SJCRH30 (cell line): ENCODE measurements at places on chromosomes 6 and 20.

GRCh38 chr20:19723051-19723450 is 35.0 kb upstream of the RIN2 start:
- no peak for DNase-seq
- no peaks in the 10 kb centered on the region; the same call in 1 of the 2 replicates for H3K27me3 ChIP-seq
- no peaks in the 10 kb centered on the region for H3K36me3 ChIP-seq
- no peak overlapping the region for H3K4me3 ChIP-seq

GRCh38 chr20:57709823-57710799 is at the start of gene PMEPA1:
Gene PMEPA1, minus strand, starts transcription at chr20:57710015. Its CDS starts 433 bp downstream, at chr20:57709582.
- H3K27me3 ChIP-seq: no peaks in the 10 kb centered on the region
- peak; percentile 99 for DNase-seq
- H3K4me3 ChIP-seq: peak within 1 kb of the TSS; percentile 97
- H3K36me3 ChIP-seq: peaks cover 9% of the 10 kb centered on the region; the same call in 1 of the 2 replicates
- peaks cover 37% of the 10 kb centered on the region for H3K4me1 ChIP-seq

DNA sequence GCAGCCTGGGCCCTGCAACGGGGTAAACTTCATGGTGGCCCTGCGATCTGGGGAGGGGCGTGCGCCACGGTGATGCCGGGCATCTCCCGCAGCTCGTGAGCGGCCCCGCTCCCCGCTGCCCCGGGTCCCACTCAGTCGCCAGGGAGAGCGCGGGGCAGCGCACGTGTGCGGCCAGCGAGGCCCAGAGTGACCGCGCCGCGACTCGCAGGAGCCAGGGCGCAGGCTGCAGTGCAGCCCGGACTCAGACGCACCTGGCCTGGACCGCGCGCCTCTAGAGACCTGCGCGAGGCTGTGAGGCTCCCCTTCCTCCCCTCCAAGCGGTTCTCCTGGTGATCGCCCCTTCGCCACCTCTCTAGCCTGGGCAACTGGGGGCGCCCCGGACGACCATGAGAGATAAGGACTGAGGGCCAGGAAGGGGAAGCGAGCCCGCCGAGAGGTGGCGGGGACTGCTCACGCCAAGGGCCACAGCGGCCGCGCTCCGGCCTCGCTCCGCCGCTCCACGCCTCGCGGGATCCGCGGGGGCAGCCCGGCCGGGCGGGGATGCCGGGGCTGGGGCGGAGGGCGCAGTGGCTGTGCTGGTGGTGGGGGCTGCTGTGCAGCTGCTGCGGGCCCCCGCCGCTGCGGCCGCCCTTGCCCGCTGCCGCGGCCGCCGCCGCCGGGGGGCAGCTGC is 652 bp downstream of the BMP6 start:
- H3K27ac ChIP-seq: no peak overlapping the region
- peak; percentile 12 for DNase-seq
- no peaks in the 10 kb centered on the region for H3K4me1 ChIP-seq
- H3K36me3 ChIP-seq: no peaks in the 10 kb centered on the region
- peak overlapping the region; percentile 61 for H3K4me3 ChIP-seq
- H3K27me3 ChIP-seq: peaks cover 4% of the 10 kb centered on the region; the same call in 1 of the 2 replicates

- H3K36me3 ChIP-seq: no peaks in the 10 kb centered on the region
- no peaks in the 10 kb centered on the region for H3K4me1 ChIP-seq
- DNase-seq: no peak
- no peaks in the 10 kb centered on the region for H3K27me3 ChIP-seq
- H3K27ac ChIP-seq: no peak overlapping the region
Observed at GRCh38 chr20:5313916-5314315, 2.8 kb downstream of the PROKR2 start.

DNA sequence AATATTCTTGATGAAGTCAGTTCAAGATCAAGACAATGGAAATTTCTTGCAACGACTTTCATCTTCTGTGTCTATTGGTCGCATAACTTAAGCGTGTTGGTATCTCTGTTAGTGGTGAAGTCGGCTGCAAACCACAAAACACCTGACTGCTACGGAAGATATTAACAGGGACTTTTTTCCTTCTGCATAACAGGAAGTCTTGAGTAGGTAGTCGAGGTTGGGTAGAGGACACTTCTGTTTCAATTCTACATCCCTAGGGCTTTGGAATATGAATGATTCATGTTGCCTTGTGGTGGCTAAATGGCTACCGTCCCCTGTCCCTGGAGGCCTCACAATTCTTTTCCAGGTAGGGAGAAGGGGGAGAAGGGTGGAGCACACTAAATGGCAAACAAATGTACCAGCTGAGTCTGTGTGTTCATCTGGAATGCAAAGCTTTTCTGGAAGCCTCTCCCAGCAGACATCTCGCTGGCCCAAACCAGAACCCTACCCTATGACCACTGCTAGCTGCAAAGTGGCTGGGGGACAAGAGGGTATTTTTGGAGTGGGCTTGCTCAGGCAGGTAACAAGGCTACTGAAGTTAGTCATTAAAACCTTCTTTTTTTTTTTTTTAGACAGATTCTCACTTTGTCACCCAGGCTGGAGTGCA is 34.6 kb upstream of the NKX2-2 start:
- DNase-seq: no peak
- H3K27ac ChIP-seq: no peak overlapping the region
- H3K4me1 ChIP-seq: no peaks in the 10 kb centered on the region
- H3K4me3 ChIP-seq: no peak overlapping the region
- H3K36me3 ChIP-seq: no peaks in the 10 kb centered on the region

DNA sequence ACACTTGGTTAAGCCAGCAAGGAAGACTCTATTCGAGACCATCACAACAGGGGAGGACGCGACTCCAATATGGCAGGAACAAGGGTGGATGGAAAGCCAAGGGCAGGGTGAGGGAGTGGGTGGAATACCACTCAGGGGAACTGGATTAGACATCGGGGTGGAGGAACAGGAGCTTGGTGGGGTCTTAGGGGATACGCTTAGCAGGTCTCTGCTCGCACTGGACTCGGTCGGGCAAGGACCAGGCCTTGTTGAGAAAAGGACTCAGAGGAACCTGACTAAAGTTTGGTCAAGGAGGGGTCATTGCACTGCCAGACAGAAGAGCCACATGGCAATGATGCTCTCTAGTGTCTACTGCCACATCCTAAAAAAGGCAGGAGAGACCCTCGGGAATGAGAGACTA is 10.5 kb downstream of the DUSP22 start:
- H3K36me3 ChIP-seq: no peaks in the 10 kb centered on the region
- no peak overlapping the region for H3K27ac ChIP-seq
- no peak overlapping the region for H3K4me3 ChIP-seq
- no peaks in the 10 kb centered on the region for H3K4me1 ChIP-seq

- DNase-seq: no peak
- no peak overlapping the region for H3K27ac ChIP-seq
- no peak overlapping the region for H3K4me3 ChIP-seq
Observed at GRCh38 chr6:16324606-16325225, 86.3 kb downstream of the GMPR start.

DNA sequence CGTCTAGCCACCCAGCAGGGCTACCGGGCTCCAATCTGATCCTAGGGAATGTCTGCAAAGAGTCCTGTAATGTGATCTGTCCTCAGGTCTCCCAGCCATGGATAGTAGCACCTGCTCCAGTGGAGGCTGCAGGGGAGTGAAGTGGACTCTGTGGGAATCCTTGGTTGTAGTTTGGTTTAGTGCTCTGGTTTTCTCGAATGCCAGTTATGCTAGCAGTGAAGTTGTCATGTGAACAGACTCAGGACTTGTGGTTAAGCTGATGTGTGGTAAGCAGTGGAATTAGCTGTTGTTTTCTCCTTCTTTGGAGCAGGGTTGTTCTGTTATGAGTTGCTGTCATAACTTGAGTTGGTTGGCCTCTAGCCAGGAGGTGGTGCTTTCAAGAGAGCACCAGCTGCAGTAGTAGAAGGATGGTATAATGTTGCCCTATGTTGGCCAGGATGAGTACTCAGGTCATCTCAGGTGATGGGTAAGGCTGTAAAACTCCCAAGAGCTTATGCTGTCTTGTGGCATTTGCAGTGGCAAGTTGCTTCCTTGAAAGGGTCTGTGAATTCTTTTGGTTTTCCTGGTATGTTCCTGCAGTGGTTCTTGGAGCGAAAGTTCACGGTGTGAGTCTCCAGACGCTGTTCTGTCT is 390.2 kb downstream of the UTRN start:
- H3K4me3 ChIP-seq: no peak overlapping the region
- peaks cover 7% of the 10 kb centered on the region for H3K4me1 ChIP-seq
- DNase-seq: peak; percentile 83
- H3K27me3 ChIP-seq: no peaks in the 10 kb centered on the region

- no peak overlapping the region for H3K4me3 ChIP-seq
- no peak overlapping the region for H3K27ac ChIP-seq
- no peaks in the 10 kb centered on the region for H3K4me1 ChIP-seq
- peaks cover 48% of the 10 kb centered on the region for H3K36me3 ChIP-seq
- peak; percentile 67 for DNase-seq
- no peaks in the 10 kb centered on the region for H3K27me3 ChIP-seq
Observed at GRCh38 chr20:58447511-58448391, 58.7 kb downstream of the VAPB start.

DNA sequence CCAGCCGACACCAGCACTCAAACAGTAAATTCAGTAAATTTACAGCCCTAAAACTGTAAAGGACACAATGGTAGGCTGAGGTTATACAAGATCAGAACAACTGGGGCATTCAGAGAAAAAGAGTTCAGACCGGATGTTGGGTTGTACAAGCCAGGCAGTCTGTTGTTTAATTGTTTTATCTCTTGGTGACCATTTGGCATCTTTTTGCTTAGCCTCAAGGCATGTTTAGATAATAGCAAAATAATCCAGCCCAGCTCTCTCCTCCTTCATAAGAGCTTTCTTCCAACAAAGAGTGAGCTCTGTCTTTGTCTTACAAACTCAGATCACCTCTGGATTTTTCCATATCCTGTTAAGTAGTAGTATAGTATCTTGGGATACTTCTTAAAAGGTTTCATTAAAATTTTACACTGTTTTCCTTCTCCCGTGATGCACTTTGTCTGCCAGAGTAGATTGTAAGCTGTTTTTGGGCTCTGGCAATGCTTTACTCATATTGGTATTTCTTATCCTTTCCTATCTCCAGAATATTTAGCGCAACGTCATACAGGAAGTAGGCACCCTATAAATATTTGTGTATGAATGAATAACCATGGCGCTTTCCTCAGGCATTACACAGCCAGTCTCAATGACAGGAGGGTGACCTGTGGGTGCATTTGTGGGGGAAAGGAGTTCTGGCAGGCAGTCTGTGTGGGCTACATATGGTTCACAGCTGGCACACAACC is 35.6 kb upstream of the TRAM2 start:
- no peak overlapping the region for H3K4me3 ChIP-seq
- H3K4me1 ChIP-seq: peaks cover 8% of the 10 kb centered on the region; the same call in 1 of the 2 replicates
- no peaks in the 10 kb centered on the region for H3K27me3 ChIP-seq
- H3K36me3 ChIP-seq: no peaks in the 10 kb centered on the region

DNA sequence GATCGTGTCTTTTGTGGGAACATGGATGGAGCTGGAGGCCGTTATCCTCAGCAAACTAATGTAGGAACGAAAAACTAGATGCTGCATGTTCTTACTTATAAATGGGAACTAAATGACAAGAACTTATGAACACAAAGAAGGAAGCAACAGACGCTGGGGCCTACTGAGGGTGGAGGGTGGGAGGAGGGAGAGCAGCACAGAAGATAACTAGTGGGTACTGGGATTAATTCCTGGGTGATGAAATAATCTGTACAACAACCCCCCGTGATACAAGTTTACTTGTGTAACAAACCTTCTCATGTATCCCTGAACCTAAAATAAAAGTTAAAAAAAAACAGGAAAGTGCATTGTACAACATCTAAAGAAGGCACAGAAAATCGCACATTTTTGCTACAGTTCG is 59.0 kb upstream of the TMEM170B start:
- H3K27me3 ChIP-seq: no peaks in the 10 kb centered on the region
- H3K4me1 ChIP-seq: no peaks in the 10 kb centered on the region
- no peak overlapping the region for H3K27ac ChIP-seq
- no peaks in the 10 kb centered on the region for H3K36me3 ChIP-seq

DNA sequence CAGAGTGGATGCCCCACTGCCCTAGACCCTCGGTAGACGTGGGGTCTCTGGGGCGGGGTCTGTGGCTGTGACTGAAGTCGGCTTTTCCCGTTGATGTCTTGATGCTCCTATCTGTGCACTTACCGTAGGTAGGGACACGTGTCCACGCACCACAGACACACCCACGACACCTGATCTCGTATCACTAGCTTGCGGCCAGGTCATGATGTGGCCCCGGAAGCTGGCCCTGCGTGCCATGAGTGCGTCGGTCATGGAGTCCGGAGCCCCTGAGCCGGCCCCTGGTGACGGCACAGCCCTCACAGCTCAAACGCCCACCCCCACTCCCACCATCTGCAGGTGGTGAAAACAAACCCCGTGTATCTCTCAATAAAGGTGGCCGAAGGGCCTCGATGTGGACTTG is 33.9 kb upstream of the MRGBP start:
- no peak for DNase-seq
- H3K4me3 ChIP-seq: no peak overlapping the region
- no peak overlapping the region for H3K27ac ChIP-seq
- peaks cover 5% of the 10 kb centered on the region for H3K27me3 ChIP-seq
- no peaks in the 10 kb centered on the region for H3K36me3 ChIP-seq
- no peaks in the 10 kb centered on the region for H3K4me1 ChIP-seq

- no peak for DNase-seq
- no peak overlapping the region for H3K4me3 ChIP-seq
- H3K27me3 ChIP-seq: peaks cover 5% of the 10 kb centered on the region
- H3K36me3 ChIP-seq: no peaks in the 10 kb centered on the region
Observed at GRCh38 chr20:51931371-51931781, 129.1 kb upstream of the SALL4 start.

DNA sequence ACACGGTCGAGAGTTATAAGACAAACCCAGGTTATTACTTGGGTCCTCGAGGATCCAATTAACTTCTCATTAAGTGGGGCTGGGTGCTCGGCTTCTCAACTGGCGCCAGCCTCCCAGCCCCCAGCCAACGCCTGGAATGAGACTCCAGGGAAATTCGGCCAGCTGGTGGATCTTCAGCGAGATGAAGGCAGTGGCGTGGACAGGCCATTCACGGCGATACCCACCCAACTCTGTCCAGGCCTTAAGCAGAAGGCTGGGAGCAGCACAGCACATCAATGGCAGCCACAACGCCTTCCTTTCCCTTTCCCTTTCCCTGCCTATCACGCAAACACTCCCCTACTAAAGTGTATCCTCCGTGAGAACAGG is 868 bp downstream of the METTL24 start:
- H3K36me3 ChIP-seq: no peaks in the 10 kb centered on the region
- no peak overlapping the region for H3K27ac ChIP-seq
- no peak overlapping the region for H3K4me3 ChIP-seq
- no peak for DNase-seq
- no peaks in the 10 kb centered on the region for H3K27me3 ChIP-seq

- H3K27ac ChIP-seq: no peak overlapping the region
- peaks cover 48% of the 10 kb centered on the region for H3K36me3 ChIP-seq
- no peak overlapping the region for H3K4me3 ChIP-seq
- peak; percentile 40 for DNase-seq
Observed at GRCh38 chr6:31888276-31889258, 8.9 kb downstream of the EHMT2 start.

DNA sequence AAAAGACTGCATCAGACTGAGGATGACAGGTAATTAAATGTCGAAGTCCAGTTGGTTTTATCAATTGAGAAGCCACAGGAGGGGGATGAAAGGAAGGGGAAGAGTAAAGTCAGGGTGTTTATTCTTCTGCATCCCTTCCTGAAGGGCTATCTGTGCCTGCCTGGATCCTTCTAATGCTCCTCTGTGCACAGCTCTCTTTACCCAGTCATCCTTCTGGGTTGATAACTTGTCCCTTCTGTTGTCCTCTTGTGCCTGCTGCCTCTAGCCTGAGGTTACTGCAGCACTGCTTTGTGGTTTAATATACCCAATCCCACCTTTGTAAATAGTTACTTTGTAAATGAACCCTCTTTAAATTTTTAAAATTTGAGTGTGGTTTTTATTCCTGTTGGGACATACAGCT is 1127.3 kb downstream of the EPHA7 start:
- no peak for DNase-seq
- no peaks in the 10 kb centered on the region for H3K36me3 ChIP-seq
- H3K4me3 ChIP-seq: no peak overlapping the region
- H3K27ac ChIP-seq: no peak overlapping the region
- H3K4me1 ChIP-seq: peaks cover 4% of the 10 kb centered on the region; the same call in 1 of the 2 replicates
